Activated CD4-positive, alpha-beta T cell treated with anti-CD3 and anti-CD28 coated beads, Interleukin-2, amount 10 ng/mL, durations not matched to agents 7 days and 5 days (primary cell): ENCODE measurements at places on chromosomes 12 and 14. TPM values are rescaled to one million over a fixed set of nuclear protein-coding genes. Genes with fewer than 3 reads are reported as not detected.

Gene TRIM9
- 0.44 TPM for total RNA-seq

Gene CLEC14A
- total RNA-seq = not detected

Gene WNT5B
- 0.15 TPM for total RNA-seq

Gene NKX2-1
- total RNA-seq = not detected

Gene AQP6
- not detected for total RNA-seq

Gene JAG2
- 1.5 TPM for total RNA-seq

Gene CCDC38
- not detected for total RNA-seq

Gene TMEM229B
- total RNA-seq = 25.1 TPM

Gene BICDL1
- 65.9 TPM for total RNA-seq

Gene CCDC177
- total RNA-seq = not detected

Gene KRT75
- not detected for total RNA-seq

DNA sequence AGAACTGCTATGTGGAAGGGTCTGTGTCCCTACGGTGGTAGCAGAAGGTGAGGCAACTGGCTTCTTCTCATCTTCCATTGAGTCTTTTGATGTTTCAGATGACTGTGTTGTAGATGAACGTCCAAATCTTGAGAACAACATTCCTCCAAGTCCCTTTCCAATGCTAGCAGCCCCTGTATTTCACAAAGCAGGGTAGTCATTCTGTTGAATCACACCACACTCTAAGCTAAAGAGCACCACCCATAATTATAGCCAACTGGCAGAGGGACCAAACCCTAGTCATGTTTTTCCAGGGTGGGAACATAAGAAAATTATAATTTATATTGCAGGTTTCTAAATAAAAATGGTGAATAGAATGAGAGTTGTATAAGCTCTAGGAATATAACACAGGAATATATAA, 98.7 kb downstream of the DDHD1 start:
- H3K36me3 ChIP-seq = peaks cover 27% of the 10 kb centered on the region
- H3K27ac ChIP-seq = no peak overlapping the region
- no peak overlapping the region for H3K4me3 ChIP-seq
- no peaks in the 10 kb centered on the region for H3K27me3 ChIP-seq
- DNase-seq = no peak

GRCh38 chr14:79734151-79734550, 477.2 kb downstream of the DIO2 start:
- H3K27me3 ChIP-seq = no peaks in the 10 kb centered on the region
- no peak overlapping the region for H3K27ac ChIP-seq
- H3K4me1 ChIP-seq = peaks cover 9% of the 10 kb centered on the region
- DNase-seq = no peak
- no peak overlapping the region for H3K4me3 ChIP-seq
- no peaks in the 10 kb centered on the region for H3K36me3 ChIP-seq

DNA sequence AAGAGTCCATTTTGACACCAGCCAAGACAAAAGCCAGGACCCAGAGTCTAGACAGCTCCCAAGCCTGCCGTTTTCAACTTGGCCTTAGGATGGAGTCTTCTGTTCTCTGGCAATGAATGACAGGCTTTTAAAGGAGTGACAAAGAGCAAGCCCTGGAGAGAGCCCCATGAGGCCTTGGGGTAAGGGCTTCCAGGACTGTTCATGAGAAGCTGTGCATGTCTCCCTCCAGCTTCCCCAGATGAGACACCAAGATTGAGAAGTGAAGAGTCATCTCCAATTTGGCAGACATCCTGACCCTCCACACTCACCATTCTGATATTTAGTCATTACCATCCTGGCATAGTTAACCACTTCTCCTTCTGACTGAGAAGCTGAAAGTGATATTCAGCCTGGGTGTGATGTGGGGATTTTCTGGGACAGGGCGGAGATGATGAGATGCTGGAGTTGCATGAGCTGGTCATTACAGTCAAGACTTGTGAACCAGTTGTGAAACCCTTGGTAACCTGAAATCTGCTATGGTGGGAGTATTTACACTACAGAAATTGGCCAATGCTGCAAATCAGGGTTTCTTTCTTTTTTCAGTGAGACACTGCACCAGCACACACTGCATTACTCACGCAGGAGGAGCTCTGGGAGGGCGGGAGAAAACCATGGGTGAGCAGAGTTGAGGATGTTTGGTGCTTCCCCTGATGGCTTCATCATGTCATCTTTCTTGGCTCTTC, 77.8 kb downstream of the VCPKMT start:
- peak overlapping the region; percentile 96 for H3K27ac ChIP-seq
- peak overlapping the region; percentile 48 for H3K4me3 ChIP-seq
- DNase-seq = peak; percentile 46
- H3K27me3 ChIP-seq = no peaks in the 10 kb centered on the region
- peaks cover 74% of the 10 kb centered on the region for H3K4me1 ChIP-seq
- H3K36me3 ChIP-seq = peaks cover 65% of the 10 kb centered on the region

DNA sequence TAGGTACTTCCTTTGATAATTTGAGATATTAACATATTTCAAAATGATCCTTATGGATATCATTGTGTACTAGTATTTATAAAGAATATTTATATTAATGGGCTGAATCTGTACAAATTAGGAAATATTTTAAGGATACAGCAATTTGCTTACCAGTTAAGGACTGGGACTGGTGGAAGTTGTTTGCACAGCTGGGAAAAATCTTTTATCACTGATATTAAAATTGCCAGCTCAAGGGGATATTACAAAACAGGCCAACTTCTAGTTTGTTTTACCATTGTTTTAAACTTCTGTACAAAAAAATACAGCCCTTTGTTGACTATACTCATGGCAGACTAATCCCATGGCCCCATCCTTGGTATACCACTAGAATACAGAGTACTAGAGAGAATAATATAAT, 133.2 kb upstream of the DDHD1 start:
- H3K36me3 ChIP-seq = no peaks in the 10 kb centered on the region
- peaks cover 2% of the 10 kb centered on the region for H3K27me3 ChIP-seq
- no peak overlapping the region for H3K27ac ChIP-seq
- H3K4me1 ChIP-seq = no peaks in the 10 kb centered on the region
- H3K4me3 ChIP-seq = no peak overlapping the region
- DNase-seq = no peak

GRCh38 chr12:41287500-41288141, 99.5 kb downstream of the PDZRN4 start:
- no peaks in the 10 kb centered on the region for H3K36me3 ChIP-seq
- no peak overlapping the region for H3K27ac ChIP-seq
- no peak for DNase-seq
- H3K4me1 ChIP-seq = no peaks in the 10 kb centered on the region
- H3K27me3 ChIP-seq = no peaks in the 10 kb centered on the region
- H3K4me3 ChIP-seq = no peak overlapping the region

GRCh38 chr12:34126239-34126641, 103.9 kb downstream of the ALG10 start:
- peaks cover 15% of the 10 kb centered on the region for H3K4me1 ChIP-seq
- peak overlapping the region; percentile 79 for H3K27ac ChIP-seq
- DNase-seq = no peak
- H3K27me3 ChIP-seq = peaks cover 27% of the 10 kb centered on the region
- peaks cover 6% of the 10 kb centered on the region for H3K36me3 ChIP-seq

GRCh38 chr14:104093366-104094055, 8.0 kb downstream of the ASPG start:
- peaks cover 3% of the 10 kb centered on the region for H3K4me1 ChIP-seq
- no peak overlapping the region for H3K4me3 ChIP-seq
- no peaks in the 10 kb centered on the region for H3K27me3 ChIP-seq
- no peaks in the 10 kb centered on the region for H3K36me3 ChIP-seq
- no peak for DNase-seq
- H3K27ac ChIP-seq = no peak overlapping the region

DNA sequence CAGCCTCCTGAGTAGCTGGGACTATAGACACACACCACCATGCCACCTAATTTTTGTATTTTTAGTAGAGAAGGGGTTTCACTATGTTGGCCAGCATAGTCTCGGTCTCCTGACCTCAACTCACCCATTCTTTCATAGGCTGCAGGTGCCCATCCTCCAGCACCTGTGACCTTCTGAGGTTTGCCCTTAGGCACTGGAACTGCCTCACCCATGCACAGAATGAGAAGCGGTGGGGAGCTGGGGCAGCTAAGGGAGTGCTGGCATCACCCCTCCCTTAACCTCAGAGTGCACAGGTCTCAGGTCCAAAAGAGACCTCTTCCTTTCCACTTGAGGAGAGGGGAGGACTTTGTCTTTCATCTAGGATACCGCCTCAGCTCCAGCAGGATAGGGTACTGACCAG, 177.4 kb upstream of the CCDC198 start:
- no peaks in the 10 kb centered on the region for H3K4me1 ChIP-seq
- DNase-seq = no peak
- no peaks in the 10 kb centered on the region for H3K27me3 ChIP-seq
- no peaks in the 10 kb centered on the region for H3K36me3 ChIP-seq

DNA sequence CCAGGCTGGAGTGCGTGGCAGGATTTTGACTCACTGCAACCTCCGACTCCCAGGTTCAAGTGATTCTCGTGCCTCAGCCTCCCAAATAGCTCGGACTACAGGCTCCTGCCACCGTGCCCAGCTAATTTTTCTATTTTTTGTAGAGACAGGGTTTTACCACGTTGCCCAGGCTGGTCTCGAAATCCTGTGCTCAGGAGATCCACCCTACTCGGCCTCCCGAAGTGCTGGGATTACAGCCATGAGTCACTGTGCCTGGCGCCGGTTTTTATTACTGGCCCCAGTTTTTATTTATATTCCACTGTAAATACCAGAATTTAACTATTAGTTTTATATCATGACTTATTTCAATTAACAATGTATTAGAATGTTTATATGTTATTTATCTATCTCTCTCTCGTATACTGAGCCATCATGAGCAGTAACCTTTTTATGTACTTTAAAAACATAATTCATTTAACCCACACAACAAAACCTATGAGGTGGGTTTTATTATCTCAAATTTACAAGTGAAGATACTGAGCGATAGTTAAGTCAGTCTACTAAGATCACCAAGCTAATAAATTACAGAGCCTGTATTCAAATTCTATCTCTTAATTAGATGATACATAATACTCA, 47.8 kb downstream of the HECTD1 start:
- no peak overlapping the region for H3K27ac ChIP-seq
- DNase-seq = no peak
- no peaks in the 10 kb centered on the region for H3K27me3 ChIP-seq
- no peak overlapping the region for H3K4me3 ChIP-seq

DNA sequence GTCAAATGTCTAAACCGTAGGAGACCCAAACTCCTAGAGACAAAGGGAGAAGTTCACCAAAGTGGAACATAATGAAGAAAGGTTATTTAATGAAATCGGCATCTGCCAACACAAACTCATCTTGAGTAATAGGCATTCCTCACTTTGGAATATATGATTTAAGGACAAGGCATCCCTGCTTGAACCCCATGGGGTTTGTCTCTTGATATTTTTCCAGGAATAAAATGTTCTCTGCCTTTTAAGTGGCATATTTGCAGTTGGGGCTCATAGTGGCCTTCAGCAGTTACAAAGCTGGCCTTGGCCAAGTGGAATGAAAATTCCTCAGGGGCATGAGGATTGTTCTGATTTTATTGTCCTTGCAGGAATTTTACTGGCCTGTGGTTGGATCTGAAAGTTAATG, 7.1 kb downstream of the POP5 start:
- no peak overlapping the region for H3K4me3 ChIP-seq
- no peak overlapping the region for H3K27ac ChIP-seq
- peaks cover 72% of the 10 kb centered on the region for H3K36me3 ChIP-seq
- peaks cover under 1% of the 10 kb centered on the region for H3K4me1 ChIP-seq
- no peak for DNase-seq
- no peaks in the 10 kb centered on the region for H3K27me3 ChIP-seq

- no peak for DNase-seq
- H3K36me3 ChIP-seq = peaks cover 3% of the 10 kb centered on the region
- H3K4me1 ChIP-seq = peaks cover 58% of the 10 kb centered on the region
- H3K27ac ChIP-seq = peak overlapping the region; percentile 91
- no peak overlapping the region for H3K4me3 ChIP-seq
Observed at GRCh38 chr14:68683326-68683725, 109.5 kb downstream of the ZFP36L1 start.

GRCh38 chr12:78101946-78102635, 271.4 kb downstream of the NAV3 start:
- no peak for DNase-seq
- H3K4me3 ChIP-seq = no peak overlapping the region
- no peaks in the 10 kb centered on the region for H3K27me3 ChIP-seq
- H3K4me1 ChIP-seq = no peaks in the 10 kb centered on the region
